Myometrial cell (primary cell): ENCODE measurements at places on chromosomes 11 and 22. TPM values are rescaled to one million over a fixed set of nuclear protein-coding genes. Genes with fewer than 3 reads are reported as not detected.

The KRTAP5-11 gene
- total RNA-seq, result not detected in 2 replicates

The OR52N4 gene
- not detected in 2 replicates for total RNA-seq

The IGLL5 gene
- total RNA-seq, result not detected in 2 replicates

The ESRRA gene
- total RNA-seq, result 21.0 and 31.5 TPM in 2 replicates

The TSPAN18 gene
- not detected in 2 replicates for total RNA-seq

The TH gene
- 1.6 TPM in 1 of 2 replicates, not detected in the other for total RNA-seq

The CLCF1 gene
- total RNA-seq, result 6.3 and 11.2 TPM in 2 replicates

The TCIRG1 gene
- total RNA-seq, result 116 and 151 TPM in 2 replicates

The SHISAL1 gene
- total RNA-seq, result 0.71 and 0.86 TPM in 2 replicates

The MYRF gene
- 2.6 and 2.8 TPM in 2 replicates for total RNA-seq

The OR56A1 gene
- not detected in 2 replicates for total RNA-seq

The SCGB1C1 gene
- not detected in 2 replicates for total RNA-seq

The ARVCF gene
- total RNA-seq, result 1.7 and 4.4 TPM in 2 replicates

The KIF18A gene
- total RNA-seq, result 11.5 and 12.1 TPM in 2 replicates

The TIMP3 gene
- 35.2 and 40.6 TPM in 2 replicates for total RNA-seq

The IL10RA gene
- total RNA-seq, result not detected in 2 replicates

The RAB6A gene
- total RNA-seq, result 83.6 and 106 TPM in 2 replicates

The UBQLNL gene
- total RNA-seq, result not detected in 2 replicates

The DHCR7 gene
- 168 and 180 TPM in 2 replicates for total RNA-seq

The PGA5 gene
- not detected in 2 replicates for total RNA-seq

The TRIM29 gene
- total RNA-seq, result 6.3 TPM in 1 of 2 replicates, not detected in the other

The PRR14L gene
- total RNA-seq, result 10.6 and 10.7 TPM in 2 replicates

The LINC01488 gene
- total RNA-seq, result not detected in 2 replicates

The OR8H2 gene
- not detected in 2 replicates for total RNA-seq

The IGLL1 gene
- total RNA-seq, result not detected in 2 replicates

The NRGN gene
- 11.5 and 18.8 TPM in 2 replicates for total RNA-seq

The MAJIN gene
- total RNA-seq, result not detected in 2 replicates

The CHRDL2 gene
- not detected in 2 replicates for total RNA-seq

The PKP3 gene
- total RNA-seq, result 1.6 and 4.9 TPM in 2 replicates

The TMPRSS4 gene
- total RNA-seq, result not detected in 2 replicates

The TMEM218 gene
- 32.3 and 43.1 TPM in 2 replicates for total RNA-seq

The E2F8 gene
- 1.2 and 2.0 TPM in 2 replicates for total RNA-seq

The OR10A6 gene
- under 0.01 TPM in 1 of 2 replicates, not detected in the other for total RNA-seq

The SERPING1 gene
- total RNA-seq, result 157 and 185 TPM in 2 replicates

The EPS8L2 gene
- 31.1 and 40.8 TPM in 2 replicates for total RNA-seq

The DLG2 gene
- 0.18 TPM in 1 of 2 replicates, not detected in the other for total RNA-seq

The ZNF280A gene
- not detected in 2 replicates for total RNA-seq

The GRIK4 gene
- not detected in 2 replicates for total RNA-seq

The PARVG gene
- total RNA-seq, result not detected in 2 replicates

The RASSF7 gene
- total RNA-seq, result 14.7 and 36.0 TPM in 2 replicates

The ZNF202 gene
- total RNA-seq, result 2.9 and 5.7 TPM in 2 replicates

The HTR3A gene
- total RNA-seq, result not detected in 2 replicates

The GPR83 gene
- total RNA-seq, result not detected in 2 replicates

The TMEM191C gene
- total RNA-seq, result 0.29 and 0.71 TPM in 2 replicates

The TSPAN32 gene
- total RNA-seq, result under 0.01 TPM in 1 of 2 replicates, not detected in the other

The LRRN4CL gene
- total RNA-seq, result 5.8 and 6.6 TPM in 2 replicates

The GLYAT gene
- not detected in 2 replicates for total RNA-seq

The LYVE1 gene
- total RNA-seq, result not detected in 2 replicates

The APOBEC3G gene
- total RNA-seq, result 11.0 and 15.8 TPM in 2 replicates

The AP5B1 gene
- 6.2 and 8.9 TPM in 2 replicates for total RNA-seq
